Cerebellar nuclear complex (tissue), 1 donor: ENCODE measurements at places on chromosomes 4 and X.

GRCh38 chr4:15837591-15837990, 59.5 kb downstream of the CD38 start:
- no peak for DNase-seq

DNA sequence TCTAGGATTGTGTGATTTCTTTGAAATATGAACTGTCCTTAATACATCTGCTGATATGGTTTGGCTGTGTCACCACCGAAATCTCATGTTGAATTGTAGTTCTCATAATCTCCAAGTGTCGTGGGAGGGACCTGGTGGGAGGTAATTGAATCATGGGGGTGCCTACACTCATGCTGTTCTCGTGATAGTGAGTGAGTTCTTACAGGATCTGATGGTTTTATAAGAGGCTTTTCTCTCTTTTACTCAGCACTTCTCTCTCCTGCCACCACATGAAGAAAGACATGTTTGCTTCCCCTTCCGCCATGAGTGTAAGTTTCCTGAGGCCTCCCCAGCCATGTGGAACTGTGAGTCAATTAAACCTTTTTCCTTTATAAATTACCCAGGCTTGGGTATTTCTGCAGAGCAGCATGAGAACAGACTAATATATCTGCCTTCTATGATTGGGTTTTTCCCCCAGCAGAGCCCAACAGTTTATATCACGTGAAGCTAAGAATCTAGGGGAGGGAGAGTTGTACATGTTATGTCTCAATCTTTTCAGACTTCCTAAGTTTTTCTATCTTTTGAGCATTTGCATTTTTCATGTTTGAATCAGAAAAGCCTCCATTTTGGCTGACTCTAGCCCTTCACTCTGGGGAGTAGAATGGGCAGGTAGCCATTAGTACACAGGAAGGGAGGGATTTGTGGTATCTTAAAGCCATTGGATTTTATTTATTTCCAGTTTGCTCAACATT, 58.9 kb downstream of the PLAC1 start:
- no peak for DNase-seq

- DNase-seq = no peak
These were observed 6.4 kb downstream of the RBM3 start for GRCh38 chrX:48580662-48581061.

- no peak for DNase-seq
These were observed at the start of gene HSPA4L for GRCh38 chr4:127782275-127783025. Gene HSPA4L (plus strand): TSS chr4:127782322. CDS start chr4:127782551, 229 bp downstream.

DNA sequence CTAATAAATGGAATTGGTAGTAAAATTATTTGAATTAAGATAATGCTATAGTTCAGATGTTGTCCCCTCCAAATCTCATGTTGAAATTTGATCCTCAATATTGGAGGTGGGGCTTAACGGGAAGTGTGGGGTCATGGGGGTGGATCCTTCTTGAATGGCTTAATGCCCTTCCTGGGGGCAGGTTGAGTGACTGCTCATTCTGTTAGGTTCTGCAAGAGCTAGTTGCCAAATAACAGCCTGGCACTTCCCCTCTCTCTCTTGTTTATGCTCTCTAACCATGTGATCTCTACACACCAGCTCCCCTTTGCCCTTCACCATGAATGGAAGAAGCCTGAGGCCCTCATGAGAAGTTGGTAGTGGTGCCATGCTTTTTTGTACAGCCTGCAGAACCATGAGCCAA, 724.8 kb upstream of the FTHL17 start:
- DNase-seq = no peak

GRCh38 chrX:44303119-44303518, 40.4 kb downstream of the EFHC2 start:
- no peak for DNase-seq

DNA sequence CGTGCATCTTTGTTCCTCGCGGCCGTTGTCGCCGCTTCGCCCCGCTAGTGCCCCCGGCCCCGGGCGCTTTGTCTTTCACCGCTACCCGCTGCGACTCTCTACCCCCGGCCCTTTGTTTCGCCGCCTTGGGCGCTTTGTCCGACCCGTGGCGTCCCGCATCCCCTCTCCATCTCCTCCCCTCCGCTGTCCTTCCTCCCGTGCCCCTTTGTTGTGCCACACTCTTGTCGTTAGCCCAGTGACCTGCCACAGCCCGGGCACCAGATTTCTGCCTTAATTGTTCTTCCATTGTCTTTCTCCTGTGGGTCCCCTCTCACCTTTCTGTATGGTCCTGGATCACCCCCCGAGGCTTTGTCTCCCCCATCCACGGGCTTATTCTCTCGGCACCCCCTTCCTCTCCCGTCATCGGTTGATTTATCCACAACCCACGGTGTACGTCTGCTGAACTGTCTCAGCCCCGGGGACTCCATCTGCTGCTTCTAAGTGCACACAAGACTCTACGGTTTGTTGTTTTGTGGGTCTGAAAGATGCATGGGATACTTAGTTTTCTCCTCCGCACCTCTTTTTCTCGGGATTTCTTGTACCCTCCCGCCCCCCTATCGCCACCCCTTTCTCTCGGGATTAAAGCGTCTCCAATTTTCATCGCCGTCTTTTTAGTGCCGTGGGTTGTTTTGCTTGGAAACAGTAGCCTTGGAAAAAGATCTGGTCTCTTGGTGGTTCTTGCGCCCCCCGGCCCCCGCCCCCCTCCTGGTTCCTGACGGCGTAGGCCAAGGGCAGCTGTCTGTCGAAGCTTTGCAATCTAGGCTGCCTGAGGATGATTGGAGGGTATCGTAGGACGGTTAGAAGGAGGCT, 783 bp downstream of the RBPJ start:
- no peak for DNase-seq

GRCh38 chr4:171793723-171794122, 19.5 kb upstream of the GALNTL6 start:
- DNase-seq = no peak

DNA sequence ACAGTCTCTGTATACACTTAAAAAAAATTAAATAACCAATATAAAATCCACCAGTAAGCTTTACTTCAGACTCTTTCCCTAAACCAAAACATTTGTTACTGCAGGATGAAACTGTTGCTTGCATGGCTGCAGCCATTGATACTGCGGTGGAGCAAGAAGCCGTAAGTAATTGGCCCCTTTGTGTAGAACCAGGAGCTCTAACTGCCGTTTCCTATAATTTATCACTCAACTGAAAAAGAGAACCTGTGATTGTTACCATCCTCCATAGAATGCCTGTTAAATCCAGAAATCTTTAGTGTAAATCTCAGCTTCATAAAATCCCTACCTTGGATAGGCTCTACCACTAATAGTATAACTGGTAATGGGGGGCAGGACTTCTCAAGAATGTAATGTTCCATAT, 62.6 kb downstream of the KIF4A start:
- DNase-seq = no peak

DNA sequence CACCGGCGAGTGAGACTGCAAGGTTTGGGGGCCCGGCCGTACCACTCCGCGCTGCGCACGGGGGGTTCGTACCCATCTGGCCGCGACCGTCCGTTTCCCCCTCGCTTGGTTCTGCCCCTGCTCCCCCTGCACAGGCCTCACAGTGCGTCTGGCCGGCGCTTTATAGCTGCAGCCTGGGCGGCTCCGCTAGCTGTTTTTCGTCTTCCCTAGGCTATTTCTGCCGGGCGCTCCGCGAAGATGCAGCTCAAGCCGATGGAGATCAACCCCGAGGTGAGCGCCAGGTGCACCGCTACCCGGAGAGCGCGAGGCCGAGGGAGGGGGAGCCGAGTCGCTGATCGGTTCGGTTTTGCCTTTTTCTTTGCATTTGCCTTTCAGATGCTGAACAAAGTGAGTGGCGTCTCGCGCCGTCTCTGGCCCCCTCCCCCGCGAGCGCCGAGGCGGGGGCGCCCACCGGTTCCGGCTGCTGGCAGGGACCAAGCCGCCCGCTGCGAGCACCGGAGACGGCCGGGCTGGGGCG, at the start of gene UCHL1:
TSS of gene UCHL1 (plus strand) at position 189 of the 517 bp plus-strand sequence. CDS start at position 238, 49 bp downstream.
- DNase-seq = peak; percentile 51

DNA sequence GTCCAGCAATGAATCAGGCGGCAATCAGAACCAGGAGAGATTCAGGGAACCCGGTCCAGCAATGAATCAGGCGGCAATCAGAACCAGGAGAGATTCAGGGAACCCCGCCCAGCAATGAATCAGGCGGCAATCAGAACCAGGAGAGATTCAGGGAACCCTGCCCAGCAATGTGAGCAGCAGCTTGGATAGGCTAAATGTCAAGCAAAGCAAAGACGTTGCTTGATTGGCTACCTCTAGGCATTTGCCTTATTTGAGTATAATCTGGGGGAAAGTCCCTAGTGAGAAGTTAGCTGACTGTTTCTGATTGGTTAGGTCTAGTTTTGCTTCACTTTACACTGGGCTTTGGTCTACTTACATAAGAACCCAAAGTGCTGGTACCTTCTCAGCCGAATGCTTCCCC, 1212.2 kb upstream of the TENM3 start:
- DNase-seq = no peak

DNA sequence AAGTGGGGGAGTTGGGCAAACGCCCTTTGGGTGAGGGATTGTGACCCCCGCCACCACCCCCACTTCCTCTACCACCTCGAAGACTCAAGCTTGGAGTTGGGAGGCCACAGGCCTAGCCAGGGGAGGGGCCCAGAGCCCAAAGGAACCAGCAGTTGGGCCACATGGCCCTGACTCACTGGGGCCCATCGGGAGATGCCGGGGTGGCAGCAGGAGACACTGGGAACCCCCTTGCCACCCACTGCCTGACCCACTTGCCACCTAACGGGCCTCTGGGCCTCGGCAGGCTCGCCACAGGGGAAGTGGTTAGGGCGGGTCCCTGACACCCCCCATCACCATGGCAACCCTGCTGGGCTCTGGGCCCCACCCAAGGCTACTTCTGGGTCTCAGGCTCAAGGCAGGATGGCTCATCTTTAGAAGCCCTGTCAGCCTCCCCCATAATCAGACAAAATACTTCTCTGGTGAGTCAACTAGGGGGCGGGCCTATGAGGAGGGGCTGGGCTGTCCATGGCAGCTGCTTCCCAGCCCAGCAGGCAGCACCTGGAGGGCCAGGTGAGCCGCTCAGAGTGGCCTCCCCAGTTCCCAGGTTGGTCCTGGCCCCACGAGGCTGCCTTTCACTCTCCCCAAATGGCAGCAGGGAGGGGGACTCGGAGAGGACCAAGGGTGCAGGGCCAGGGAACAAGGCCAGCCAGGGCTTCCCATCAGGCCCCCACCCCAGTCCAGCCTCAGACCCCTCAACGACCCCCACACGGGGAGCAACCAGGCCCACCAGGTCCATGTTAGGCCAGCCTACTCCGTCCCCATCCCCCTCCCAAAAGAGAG, 5.6 kb downstream of the FLNA start:
- DNase-seq = no peak

DNA sequence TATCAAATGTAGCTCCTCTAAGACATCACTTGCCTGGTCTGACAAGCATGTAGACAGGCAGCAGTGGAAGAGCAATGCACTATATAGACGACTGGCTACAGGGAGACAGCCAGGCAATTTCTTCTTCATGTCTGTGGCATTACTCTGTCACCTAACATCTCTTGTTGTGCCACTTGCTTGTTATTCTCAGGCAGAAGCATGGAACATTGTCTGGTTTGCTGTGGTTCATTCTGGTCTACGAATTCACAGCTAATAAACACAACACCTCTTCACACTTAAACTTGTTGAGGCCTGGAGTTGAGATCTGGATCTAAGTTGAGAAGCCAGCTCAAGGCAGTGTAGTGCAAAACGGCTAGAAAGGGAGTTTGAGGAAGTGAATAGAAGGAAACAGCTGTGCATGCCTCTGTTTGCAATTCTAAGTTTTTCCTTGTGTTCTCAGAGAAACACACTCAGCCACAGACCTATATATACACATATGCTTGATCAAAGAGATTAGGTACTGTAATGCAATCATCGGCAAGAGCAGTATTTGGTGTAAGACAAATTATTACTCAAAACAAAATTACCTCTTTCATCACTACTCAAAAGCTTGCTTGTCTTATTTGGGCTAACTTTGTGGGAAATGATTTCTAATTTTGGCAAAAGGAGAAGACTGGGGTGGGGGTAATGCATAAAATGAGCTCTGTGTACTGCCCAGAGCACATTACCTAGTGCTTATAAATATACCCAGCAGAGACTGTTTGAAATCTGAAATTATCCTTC, 243.8 kb downstream of the PPP3CA start:
- DNase-seq = no peak

DNA sequence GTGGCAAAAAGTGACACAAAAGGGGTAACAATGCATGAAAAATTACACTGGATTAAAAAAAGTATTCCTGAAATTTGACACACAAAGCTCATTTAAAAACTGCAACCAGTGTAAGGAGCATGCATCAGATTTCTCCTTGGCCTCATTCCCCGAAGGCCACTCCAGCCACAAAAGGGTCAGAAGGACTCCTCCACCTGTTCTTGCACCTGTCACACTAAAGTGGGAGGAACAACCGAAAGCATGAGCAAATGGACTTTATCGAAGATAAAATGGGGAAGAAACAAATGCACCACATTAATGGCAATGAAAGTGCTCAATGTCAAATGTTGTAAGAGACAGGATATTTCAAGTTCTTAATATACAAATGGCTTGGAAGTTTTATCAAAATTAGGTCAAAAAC, 88.2 kb downstream of the ADGRA3 start:
- no peak for DNase-seq

DNA sequence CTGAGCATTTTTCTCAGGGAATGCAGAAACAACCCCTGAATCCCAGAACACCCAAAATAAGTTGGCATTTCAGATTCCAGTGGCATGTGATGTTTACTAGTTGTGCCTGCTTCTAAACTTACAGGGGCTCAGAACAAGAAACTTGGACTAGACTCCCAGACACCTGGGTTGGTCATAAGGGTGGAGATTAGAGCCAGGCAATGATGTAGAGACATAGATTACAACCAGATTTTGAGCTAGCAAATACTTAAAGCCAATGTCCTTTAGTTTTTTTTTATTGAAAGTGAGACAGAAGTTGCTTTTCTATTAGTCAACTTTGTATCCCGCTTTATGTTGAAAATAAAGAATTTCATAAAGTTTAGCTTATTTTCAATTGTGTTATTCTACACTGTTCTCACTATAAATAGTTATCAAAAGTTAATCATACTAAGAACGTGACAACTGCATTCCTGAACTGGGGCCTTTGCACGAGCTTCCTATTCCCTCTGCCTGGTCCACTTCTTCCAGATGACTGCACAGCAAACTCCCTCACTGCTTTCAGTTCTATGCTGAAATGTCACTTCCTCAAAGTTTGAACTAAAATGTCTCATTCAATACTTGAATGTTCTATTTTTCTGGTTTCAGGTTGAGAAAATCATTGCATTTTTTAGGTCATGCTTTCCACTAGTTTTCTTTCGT, 224.7 kb upstream of the PPP1R2C start:
- DNase-seq = no peak

GRCh38 chr4:183333983-183334382, 11.8 kb upstream of the CLDN24 start:
- no peak for DNase-seq

- no peak for DNase-seq
These were observed 171.9 kb downstream of the TRAM1L1 start for GRCh38 chr4:116913451-116913850.
